ENCODE measurements at places on chromosomes 2 and 18.

- DNase-seq: no peak
These were observed 180.9 kb upstream of the ALKAL2 start for GRCh38 chr2:468648-469336.

DNA sequence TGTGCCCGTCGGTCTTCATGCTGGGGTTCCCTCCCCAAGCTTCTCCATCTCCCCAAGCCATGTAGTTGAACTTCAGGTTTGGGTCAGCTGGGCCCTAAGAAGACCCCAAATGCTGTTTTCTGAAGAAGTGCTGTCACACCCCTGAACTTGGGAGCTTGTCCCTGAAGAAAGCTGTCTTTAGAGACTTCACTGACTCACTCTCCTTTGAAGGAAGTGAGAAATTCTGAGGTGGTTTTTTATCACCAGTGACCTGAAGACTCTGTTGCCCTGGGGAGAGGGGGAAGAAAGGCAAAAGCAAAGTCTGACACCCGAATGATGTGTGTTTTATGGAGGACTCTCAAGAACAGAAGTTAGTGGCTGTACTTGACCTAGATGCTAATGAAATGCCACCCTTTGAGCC lies 83.6 kb upstream of the BCL2L11 start:
- no peak for DNase-seq

DNA sequence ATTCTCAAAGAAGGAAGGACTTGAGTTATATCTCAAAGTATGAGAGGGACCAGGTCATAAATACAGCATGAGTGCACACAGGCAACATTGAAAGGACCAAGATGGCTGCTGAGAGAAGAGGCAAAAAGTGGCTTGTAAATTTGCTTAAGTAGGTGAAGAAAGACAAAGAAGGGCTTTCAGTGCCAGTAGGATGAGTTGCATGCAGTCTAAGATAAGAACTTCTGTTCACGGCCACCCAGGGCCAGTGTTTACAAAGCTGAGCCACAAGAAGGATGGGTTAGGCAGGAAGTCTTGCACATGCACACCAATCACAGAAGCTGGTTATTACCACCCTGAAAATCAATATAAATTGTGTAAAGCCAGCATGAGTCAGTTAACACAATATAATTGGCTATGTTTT lies 3.1 kb upstream of the ABCB11 start:
- no peak for DNase-seq

GRCh38 chr2:14831458-14831857 lies 198.9 kb downstream of the LRATD1 start:
- no peak for DNase-seq

GRCh38 chr2:46216213-46216612 lies 81.0 kb upstream of the EPAS1 start:
- no peak for DNase-seq

DNA sequence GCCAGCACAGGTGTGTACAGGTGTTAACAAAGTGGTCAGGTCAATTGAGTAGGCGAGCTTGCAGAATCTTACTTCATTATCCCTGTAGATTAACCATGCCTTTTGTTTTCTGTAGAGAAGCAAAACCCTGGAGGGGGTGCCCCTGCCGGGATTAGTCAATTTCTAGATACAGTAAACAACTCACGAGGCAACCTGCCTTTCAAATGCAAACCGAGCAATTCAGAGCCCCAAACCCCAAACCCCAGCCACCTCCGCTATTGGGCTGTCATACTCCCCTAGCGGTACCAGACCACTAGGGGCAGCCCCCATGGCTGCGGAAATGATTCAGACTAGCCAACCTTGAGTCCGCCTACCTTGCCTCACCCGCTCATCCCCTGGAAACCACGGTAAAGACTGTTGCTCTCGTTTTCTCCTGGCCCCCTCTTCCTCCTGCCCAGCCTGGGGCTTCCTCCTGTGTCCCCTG lies 61.4 kb upstream of the KIF5C start:
- DNase-seq: peak; percentile 67

DNA sequence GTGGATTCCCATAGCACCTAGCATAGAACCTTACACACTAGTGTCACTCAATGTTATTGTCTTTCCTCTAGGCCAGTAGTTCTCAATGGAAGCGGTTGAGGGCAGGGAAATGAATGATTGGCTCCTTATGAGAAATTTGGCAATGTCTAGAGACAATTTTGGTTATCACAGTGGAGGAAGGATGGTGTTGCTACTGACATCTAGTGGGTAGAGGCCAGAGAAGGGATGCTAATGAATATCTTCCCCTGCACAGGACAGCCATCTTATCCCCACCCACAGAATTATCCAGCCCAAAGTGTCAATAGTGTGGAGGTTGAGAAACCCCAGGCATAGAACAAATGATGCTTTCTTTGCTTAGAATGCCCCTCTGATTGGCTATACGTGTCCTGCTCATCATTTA lies 15.8 kb downstream of the C18orf63 start:
- no peak for DNase-seq

DNA sequence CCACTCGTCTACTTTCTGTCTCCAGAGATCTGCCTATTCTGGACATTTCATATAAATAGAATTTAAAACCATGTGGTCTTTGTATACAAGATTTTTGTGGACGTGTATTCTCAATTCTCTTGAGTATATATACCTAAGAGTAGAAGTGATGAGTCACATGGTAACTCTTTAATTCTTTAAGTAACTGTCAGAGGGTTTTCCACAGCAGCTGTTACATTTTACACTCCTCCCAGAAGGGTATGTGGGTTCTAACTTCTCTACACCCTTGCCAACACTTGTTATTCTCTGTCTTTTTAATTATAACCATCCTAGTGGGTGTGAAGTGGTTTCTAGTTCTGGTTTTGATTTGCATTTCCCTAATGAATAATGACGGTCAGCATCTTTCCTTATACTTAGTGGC lies 70.9 kb downstream of the MAP3K20 start:
- no peak for DNase-seq

DNA sequence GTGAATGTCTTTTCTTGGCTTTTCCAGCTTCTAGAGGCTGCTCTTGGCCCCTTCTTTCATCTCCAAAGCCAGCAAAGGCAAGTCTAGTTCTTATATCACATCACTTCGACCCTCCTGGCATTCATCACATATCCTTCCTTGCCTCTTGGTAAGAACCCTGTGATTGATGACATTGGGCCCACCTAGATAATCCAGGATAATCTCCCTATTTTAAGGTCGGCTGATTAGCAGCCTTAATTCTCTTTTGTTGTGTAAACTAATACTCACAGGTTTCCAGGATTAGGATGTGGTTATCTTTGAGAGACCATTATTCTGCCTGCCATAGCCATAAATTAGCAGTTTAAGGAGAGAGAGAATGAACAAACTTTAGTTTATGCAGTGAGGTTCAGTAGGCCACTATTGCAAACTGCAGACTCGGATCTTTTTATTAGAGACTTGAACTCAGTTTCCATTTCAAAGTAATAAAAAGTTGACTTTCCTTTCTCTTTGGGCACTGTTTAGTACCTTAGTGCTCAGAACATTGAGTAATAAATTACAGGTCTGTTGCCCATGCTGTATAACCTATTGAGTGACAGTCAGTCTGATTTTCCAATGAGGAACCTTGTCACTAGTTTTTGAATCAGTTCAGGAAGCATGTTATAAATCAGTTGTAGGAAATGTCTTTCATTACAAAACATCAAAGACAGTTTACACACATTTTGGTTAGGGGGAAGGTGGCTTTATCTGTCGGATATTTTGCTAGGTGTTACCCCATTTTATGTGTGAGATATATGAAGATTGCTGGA lies 4.5 kb downstream of the NDUFV2 start:
- DNase-seq: no peak

GRCh38 chr2:64626146-64626809 lies 27.4 kb downstream of the SERTAD2 start:
- DNase-seq: no peak

DNA sequence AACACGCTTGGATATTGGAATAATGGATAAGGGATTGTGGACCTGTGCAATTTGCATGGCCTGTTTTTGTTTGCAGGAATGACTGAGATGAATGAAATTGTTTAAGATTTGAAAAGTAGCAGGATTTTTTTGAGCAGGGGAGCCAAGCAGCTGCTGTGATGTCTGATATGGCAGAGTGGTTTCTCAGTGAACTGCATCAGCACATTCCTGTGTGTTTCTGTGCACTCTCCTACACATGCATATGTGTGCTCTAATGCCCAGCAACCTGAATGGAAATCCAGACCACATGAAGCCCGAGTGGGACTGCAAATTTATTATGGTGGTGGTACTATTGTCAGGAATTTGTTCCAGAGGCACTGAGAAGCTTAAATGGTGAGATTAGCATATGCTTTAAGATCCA lies 161.7 kb downstream of the PARD3B start:
- no peak for DNase-seq

GRCh38 chr2:45849491-45850283 lies 198.2 kb downstream of the PRKCE start:
- DNase-seq: no peak

DNA sequence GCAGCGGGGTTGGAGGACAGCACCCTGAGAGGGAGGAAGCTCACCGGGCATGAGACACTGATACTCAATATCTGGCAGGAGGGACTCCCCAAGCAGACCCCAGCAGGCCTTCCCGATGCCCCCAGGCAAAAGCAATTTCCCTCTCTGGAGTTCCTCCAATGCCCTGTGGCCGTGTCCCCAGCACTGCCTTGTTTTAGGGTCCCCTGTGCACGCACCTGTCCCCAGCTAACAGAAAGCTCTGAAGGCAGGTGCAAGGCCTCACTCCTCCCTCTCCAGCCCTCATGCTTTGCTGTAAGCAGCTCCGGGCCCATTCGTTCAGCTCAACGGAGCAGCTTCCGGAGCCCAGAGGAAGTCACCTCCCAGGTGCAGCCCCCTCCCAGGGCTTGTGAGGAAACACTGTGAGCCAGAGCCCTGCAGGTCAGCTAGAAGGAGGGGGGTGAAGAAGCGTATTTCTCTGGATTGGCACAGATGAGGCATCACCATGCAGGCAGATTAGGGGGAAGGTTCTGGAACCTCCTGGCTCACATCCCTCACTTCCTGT lies 50.3 kb upstream of the ID2 start:
- DNase-seq: no peak

GRCh38 chr2:136182315-136182714 lies 64.4 kb upstream of the CXCR4 start:
- DNase-seq: no peak

- no peak for DNase-seq
These were observed 152.4 kb downstream of the ZFP36L2 start for GRCh38 chr2:43074052-43074451.

GRCh38 chr18:65487569-65487968 lies 263.2 kb upstream of the CDH7 start:
- DNase-seq: no peak

DNA sequence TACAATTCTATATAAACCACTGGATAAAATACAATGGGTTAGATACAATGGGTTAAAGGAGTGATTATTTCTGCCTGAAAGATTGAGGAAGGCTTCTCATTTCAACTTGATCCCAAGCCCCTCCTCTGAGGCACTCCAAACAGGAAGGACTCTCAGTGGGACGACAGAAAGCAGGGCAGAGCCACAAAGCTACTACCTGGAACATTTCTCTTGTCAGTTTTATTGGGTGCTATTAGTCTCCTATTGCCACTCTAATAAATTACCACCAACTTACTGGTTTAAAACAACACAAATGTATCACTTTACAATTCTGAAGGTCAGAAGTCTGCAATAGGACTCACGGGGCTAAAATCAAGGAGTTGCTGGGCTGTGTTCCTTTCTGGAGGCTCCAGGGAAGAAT lies 146.7 kb downstream of the MREG start:
- no peak for DNase-seq

DNA sequence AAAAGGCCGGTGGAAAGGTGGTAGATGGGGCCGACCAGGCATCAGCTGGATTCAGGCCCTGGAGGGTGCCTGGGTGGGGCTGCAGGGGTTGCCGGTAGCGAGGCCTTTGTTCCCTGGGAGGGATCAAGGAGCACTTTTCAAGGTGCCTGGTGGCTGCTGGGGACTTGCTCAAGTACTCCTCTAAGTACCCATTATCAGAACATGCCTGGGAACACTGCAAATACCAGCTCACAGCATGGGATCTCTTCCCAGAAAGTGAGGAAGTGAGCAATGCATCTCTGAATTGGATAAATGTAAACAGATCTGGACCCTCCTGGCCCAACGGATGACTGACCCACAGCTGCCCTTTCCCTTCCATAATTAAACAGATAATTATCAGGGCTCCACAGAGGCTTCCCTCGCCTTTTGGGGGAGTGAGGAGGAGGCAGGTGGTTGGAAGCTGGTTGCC lies 210.5 kb downstream of the SH3RF3 start:
- DNase-seq: no peak

DNA sequence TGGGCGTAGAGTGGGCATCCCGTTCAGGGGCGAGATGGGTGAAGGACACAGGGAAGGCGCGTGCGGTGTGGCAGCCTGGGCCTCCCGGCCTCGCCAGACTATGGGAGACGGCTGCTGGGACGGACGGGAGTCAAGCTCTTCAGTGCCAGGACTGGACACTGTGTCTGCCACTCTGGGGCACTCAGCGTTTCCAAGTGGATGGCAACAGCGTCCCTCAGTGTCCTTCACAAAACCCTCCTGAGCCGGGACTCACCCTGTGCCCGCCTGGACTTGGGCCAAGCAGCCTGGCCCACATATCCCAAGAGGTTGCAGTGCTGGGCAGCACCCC lies 16.3 kb upstream of the BOK start:
- no peak for DNase-seq

GRCh38 chr2:10552871-10553245 lies 104.7 kb upstream of the ODC1 start:
- no peak for DNase-seq

GRCh38 chr2:53515435-53516332 lies 251.9 kb upstream of the CHAC2 start:
- no peak for DNase-seq

DNA sequence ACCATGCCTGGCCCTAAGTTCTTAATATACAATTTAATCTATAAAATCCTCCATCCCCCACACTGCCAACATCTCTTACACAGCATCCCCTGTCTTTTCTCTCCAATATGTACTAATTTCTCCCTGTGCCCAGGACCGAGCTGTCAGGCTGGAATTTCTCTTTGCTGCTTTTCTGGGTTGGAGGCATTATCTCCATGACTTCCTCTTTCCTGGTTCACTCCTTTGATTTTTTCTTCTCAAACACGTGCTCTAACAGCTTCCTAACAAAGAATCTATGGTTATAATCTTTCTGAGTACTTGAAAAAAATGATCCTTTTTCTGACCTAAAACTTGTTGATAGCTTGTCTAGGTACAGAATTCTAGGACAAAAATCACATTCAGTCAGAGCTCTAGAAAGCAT lies 112.8 kb downstream of the C1D start:
- no peak for DNase-seq

- DNase-seq: no peak
These were observed 5.7 kb upstream of the PTPRN start for GRCh38 chr2:219314804-219315468.

GRCh38 chr2:230787101-230787500 lies 74.5 kb downstream of the CAB39 start:
- no peak for DNase-seq

GRCh38 chr2:46831051-46831868 lies 84.3 kb downstream of the MCFD2 start:
- no peak for DNase-seq

All from activated effector memory CD4-positive, alpha-beta T cell treated with Interleukin-2 at 50 U/mL for 16 hours (primary cell).